ENCODE measurements at places on chromosomes 7 and 10. TPM values are rescaled to one million over a fixed set of nuclear protein-coding genes. Genes with fewer than 3 reads are reported as not detected.

OPN4 gene
- total RNA-seq = not detected

INHBA gene
- total RNA-seq = 1.4 TPM

SBDS gene
- 133 TPM for total RNA-seq

DNA sequence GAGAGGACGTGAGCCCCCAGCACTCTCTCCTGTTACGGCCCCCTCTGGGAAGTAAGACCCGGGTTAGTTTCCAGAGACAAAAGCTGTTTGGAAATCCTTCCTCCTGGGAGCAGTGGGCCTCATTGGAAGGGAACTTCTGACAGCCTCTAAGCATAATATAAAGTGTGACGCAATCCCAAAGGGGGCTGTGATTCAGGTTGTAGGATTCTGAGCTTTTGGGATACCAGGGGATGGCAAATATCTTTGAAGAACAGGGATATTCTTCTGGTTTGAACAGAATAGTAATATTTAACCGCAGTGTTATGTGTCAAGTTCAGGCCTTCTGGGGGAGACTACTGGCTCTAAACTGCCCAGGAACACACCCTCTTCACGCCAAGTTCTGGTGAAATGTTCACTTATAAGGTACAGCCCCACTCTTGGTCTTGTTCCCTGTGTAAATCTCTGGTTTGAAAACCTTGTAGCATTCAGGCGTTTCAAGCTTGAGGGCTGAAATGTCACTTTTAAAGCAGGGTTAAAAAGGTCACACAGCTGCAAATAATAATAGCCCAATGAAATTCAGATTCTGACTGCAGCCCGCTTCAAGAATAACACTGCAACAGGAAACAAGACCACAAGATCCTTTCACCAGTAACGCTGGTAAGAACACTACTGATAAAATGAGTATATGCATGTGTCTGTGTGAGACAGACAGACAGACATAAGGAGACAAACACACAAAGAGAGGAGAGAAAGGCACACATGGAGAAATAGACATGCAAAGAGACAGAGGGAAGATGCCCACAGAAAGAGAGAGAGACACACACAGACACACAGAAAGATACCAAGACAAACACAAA, 69.0 kb downstream of the CREB5 start:
- no peak for DNase-seq
- no peaks in the 10 kb centered on the region for H3K36me3 ChIP-seq
- H3K4me1 ChIP-seq = no peaks in the 10 kb centered on the region
- no peaks in the 10 kb centered on the region for H3K27me3 ChIP-seq
- H3K4me3 ChIP-seq = no peak overlapping the region

GRCh38 chr7:141460781-141461715, 90.2 kb upstream of the AGK start:
- H3K27ac ChIP-seq = peak overlapping the region; percentile 60
- H3K4me3 ChIP-seq = no peak overlapping the region
- H3K27me3 ChIP-seq = no peaks in the 10 kb centered on the region
- H3K36me3 ChIP-seq = no peaks in the 10 kb centered on the region

DNA sequence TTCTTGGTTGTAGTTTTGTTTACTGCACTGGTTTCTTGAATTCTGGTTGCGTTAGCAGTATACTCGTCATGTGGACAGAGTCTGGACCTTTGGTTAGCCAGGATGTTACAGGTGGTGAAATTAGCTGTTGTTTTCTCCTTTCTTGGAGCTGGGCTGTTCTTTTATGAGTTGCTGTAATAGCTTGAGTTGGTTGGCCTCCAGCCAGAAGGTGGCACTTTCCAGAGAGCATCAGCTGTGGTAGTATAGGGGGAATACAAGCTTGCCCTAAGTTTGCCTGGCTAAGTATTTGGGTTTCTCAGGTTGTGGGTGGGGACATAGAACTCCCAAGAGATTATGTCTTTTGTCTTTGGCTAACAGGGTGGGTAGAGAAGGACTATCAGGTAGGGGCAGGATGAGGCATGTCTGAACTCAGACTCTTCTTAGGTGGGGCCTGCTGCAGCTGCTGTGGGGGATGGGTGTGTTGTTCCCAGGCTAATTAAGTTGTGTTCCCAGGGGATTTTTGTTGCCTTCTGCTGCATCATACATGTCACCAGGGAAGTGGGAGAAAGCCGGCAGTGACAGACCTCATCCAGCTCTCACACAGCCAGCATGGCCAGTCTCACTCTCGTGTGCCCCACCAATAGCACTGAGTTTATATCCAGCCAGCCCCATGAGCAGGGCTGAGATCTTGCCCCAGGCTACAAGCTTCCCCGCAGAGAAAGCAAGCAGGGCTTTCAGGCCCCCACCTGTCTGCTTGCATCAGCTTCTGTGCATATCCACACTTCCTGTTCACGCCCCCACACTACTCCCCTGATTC, 246.7 kb upstream of the TPK1 start:
- H3K27ac ChIP-seq = no peak overlapping the region
- no peaks in the 10 kb centered on the region for H3K4me1 ChIP-seq
- H3K36me3 ChIP-seq = no peaks in the 10 kb centered on the region
- no peaks in the 10 kb centered on the region for H3K27me3 ChIP-seq

CALHM1 gene
- not detected for total RNA-seq

DNA sequence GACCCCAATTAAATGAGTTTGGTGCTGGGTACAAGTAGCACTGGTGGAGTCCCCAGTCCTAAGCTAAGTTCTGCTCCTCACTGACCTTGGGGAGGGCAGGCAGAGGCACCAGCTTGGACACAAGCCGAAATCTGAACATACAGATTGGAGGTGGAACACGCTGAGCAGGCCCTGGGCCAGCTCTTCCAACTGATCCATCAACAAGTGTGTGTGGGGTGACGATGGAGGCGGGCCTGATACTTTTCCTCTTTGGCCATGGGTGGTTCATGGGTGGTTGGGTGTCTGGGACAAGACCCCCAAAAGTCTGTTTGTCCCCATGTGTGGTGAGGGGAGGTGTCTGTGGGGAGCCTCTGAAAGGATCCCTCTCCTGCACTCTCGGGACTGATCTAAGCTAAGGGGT, 1.9 kb downstream of the ADCYAP1R1 start:
- H3K4me3 ChIP-seq = no peak overlapping the region
- H3K4me1 ChIP-seq = peaks cover 9% of the 10 kb centered on the region
- H3K36me3 ChIP-seq = no peaks in the 10 kb centered on the region

DNA sequence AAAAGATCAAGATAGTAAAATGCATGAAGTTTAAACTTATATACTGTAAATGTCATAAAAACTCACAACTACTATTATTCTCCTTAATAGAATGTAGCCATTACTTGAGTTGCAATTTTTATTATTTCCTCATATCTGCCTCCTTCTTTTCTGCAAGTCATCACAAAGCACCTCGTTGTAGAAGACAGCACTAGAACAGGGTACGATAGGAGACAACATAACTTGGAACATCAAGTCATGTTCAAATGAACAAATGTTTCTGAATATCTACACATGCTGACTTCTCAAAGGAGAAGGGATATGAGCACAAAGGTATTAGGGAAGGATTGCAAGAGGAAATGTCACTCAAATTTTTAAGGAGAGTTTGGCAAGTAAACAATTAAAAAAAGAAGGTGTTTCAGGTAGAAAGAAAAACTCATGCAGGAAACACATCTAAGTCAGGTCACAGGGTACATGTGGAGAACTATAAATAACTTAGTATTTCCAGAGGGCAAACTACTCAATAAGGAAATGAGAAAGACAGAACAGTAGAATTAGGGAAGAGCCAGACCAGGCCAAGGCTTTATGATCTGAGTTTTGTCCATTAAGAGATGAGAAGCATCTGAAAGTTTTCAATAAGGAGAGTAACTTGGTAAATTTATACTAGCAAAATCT, 186.7 kb downstream of the CRPPA start:
- no peak overlapping the region for H3K4me3 ChIP-seq
- H3K27ac ChIP-seq = no peak overlapping the region
- no peaks in the 10 kb centered on the region for H3K36me3 ChIP-seq
- DNase-seq = no peak
- no peaks in the 10 kb centered on the region for H3K27me3 ChIP-seq

- H3K4me3 ChIP-seq = no peak overlapping the region
- no peaks in the 10 kb centered on the region for H3K36me3 ChIP-seq
- H3K27me3 ChIP-seq = no peaks in the 10 kb centered on the region
- no peak for DNase-seq
- H3K27ac ChIP-seq = no peak overlapping the region
- no peaks in the 10 kb centered on the region for H3K4me1 ChIP-seq
Measured at GRCh38 chr10:49254556-49255318, 44.2 kb upstream of the C10orf71 start.

SPDYE6 gene
- total RNA-seq = not detected

GRCh38 chr10:95400787-95401186, 110.0 kb upstream of the PDLIM1 start:
- peaks cover 1% of the 10 kb centered on the region for H3K4me1 ChIP-seq
- DNase-seq = no peak
- H3K27me3 ChIP-seq = no peaks in the 10 kb centered on the region
- peaks cover 37% of the 10 kb centered on the region for H3K36me3 ChIP-seq
- H3K27ac ChIP-seq = no peak overlapping the region
- H3K4me3 ChIP-seq = no peak overlapping the region

IFIT5 gene
- total RNA-seq = 12.4 TPM

OR2A42 gene
- not detected for total RNA-seq

NPSR1 gene
- total RNA-seq = not detected

PRRT4 gene
- total RNA-seq = 0.38 TPM

DNA sequence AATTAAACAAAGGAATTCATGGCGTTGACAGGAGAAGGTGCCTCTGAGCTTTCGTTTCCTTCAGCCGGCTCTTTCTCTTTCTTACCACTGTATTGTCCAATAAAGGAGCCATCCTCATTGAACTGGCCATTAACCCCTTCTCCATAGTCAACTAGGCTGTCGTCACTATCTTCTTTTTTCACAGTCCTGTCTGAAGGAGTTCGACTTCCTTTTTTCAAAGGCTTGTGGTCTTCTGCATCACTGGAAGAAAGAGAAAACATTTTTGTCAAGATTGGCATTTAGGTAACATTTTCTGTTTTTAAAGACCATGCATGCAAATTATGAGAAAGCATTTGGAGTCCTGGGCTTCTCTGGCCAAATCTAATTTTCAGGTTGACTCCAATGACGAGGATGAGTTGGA, 19.7 kb upstream of the LAMB4 start:
- H3K4me3 ChIP-seq = no peak overlapping the region
- no peak overlapping the region for H3K27ac ChIP-seq
- no peaks in the 10 kb centered on the region for H3K27me3 ChIP-seq

DNA sequence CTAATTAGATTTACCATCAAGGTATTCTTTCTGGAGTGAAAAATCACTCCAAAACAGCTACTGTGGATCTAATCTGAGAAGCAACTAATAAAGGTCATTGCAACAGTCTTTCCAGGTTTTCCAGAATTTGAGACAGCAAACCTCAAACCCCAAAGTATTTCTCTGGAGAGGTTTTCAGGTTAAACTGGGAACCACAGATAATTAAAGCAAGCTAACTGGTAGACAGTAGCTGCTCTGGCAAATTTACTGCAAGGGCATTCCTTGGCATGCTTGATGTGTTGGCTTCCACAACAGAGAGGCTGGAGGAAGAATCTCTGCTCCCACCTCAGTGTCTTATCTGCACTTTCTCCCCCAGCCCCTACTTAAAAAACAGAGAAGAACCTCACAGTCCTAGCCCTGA, 140.0 kb upstream of the NRBF2 start:
- no peaks in the 10 kb centered on the region for H3K36me3 ChIP-seq
- no peak for DNase-seq
- no peaks in the 10 kb centered on the region for H3K27me3 ChIP-seq
- no peak overlapping the region for H3K4me3 ChIP-seq
- H3K4me1 ChIP-seq = peaks cover 7% of the 10 kb centered on the region

DNA sequence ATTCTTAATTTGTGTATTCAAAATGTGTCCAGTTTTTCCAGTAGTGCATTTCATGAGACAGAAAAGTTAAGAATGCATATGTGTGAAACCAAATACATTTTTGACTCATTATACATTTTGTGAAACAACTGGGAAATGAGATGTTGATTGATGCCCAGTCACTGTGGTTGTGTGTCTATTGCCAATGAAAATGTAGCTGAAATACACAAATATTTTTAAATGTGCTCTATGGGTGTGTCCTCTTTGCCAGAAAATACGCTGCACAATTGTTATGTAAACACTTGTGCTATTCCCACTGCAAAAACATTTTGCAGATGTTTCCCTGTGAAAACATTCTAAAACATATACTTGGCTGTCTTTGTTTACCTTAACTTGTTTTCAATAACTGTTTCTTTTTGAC, 395.2 kb downstream of the TFEC start:
- no peak for DNase-seq
- H3K36me3 ChIP-seq = no peaks in the 10 kb centered on the region
- no peaks in the 10 kb centered on the region for H3K4me1 ChIP-seq
- no peak overlapping the region for H3K4me3 ChIP-seq

DNA sequence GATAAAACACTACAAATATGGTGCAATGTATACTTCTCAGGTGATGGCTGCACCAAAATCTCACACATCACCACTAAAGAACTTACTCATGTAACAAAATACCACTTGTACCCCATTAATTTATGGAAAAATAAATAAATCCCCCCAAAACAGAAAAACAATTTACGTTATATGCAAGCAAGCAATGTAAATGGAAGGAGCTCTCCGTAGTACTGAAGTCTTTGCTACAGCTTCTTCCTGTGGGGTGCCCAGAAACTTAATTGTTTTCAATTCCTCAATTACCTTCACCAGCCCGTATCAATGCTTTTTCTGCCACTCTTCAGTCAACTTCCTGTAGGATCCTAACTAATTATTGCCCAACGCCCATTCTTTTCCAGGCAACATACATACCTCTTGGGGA, 138.1 kb downstream of the RELN start:
- no peak overlapping the region for H3K4me3 ChIP-seq
- no peaks in the 10 kb centered on the region for H3K27me3 ChIP-seq
- no peak overlapping the region for H3K27ac ChIP-seq
- no peaks in the 10 kb centered on the region for H3K36me3 ChIP-seq
- DNase-seq = no peak

- H3K36me3 ChIP-seq = no peaks in the 10 kb centered on the region
- H3K4me1 ChIP-seq = peaks cover 4% of the 10 kb centered on the region
- no peak overlapping the region for H3K4me3 ChIP-seq
- H3K27ac ChIP-seq = no peak overlapping the region
Measured at GRCh38 chr10:96606216-96606615, 19.4 kb upstream of the TM9SF3 start.

DNA sequence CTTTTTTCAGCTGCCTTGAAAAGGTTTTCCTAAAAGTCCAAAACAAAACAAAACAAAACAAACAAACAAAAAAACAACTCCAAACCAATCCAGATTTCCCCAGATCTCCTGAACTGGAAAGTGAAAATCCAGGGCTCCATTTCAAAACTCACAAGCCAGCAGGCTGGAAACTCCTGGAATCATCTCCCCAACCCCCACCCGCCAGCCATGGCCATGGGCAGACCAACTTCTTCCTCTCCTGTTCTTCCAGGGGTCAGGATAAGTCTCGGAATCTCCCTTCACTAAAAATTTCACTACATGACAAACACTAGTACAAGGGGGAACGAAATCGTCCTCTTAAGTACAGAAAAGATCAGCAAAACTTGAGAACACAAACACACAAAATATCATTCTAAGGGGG, 40.4 kb downstream of the GNA12 start:
- no peak overlapping the region for H3K4me3 ChIP-seq
- no peaks in the 10 kb centered on the region for H3K36me3 ChIP-seq
- no peaks in the 10 kb centered on the region for H3K4me1 ChIP-seq
- H3K27me3 ChIP-seq = no peaks in the 10 kb centered on the region
- H3K27ac ChIP-seq = no peak overlapping the region
- DNase-seq = no peak

- no peak overlapping the region for H3K27ac ChIP-seq
- no peak overlapping the region for H3K4me3 ChIP-seq
- H3K27me3 ChIP-seq = no peaks in the 10 kb centered on the region
- H3K36me3 ChIP-seq = no peaks in the 10 kb centered on the region
- no peaks in the 10 kb centered on the region for H3K4me1 ChIP-seq
Measured at GRCh38 chr10:109386101-109386500, 537.2 kb downstream of the XPNPEP1 start.
